IPS DF 6.9 (cell line): ENCODE measurements at places on chromosomes 13 and 19.

- H3K4me1 ChIP-seq: peaks cover 6% of the 10 kb centered on the region
- no peaks in the 10 kb centered on the region for H3K36me3 ChIP-seq
- H3K27me3 ChIP-seq: peaks cover 2% of the 10 kb centered on the region; the same call in 1 of the 2 replicates
- H3K27ac ChIP-seq: no peak overlapping the region
Observed at GRCh38 chr13:39350461-39350881, 252.5 kb downstream of the LHFPL6 start.

GRCh38 chr19:47309608-47310007 lies at the start of gene C5AR1:
Gene C5AR1, plus strand, starts transcription at chr19:47309861. Its CDS starts 35 bp downstream, at chr19:47309896.
- no peak for DNase-seq
- H3K36me3 ChIP-seq: no peaks in the 10 kb centered on the region
- no peaks in the 10 kb centered on the region for H3K4me1 ChIP-seq
- no peak within 1 kb of the TSS for H3K4me3 ChIP-seq

GRCh38 chr19:11355160-11356073 lies at the start of gene PLPPR2:
Gene PLPPR2, plus strand, starts transcription at chr19:11355432. Its CDS starts 2,242 bp downstream, at chr19:11357674.
- no peaks in the 10 kb centered on the region for H3K36me3 ChIP-seq
- H3K27ac ChIP-seq: no peak within 1 kb of the TSS
- peaks cover 4% of the 10 kb centered on the region; the same call in 1 of the 2 replicates for H3K4me1 ChIP-seq
- H3K4me3 ChIP-seq: peak within 1 kb of the TSS; percentile 49; the same call in 1 of the 2 replicates
- H3K27me3 ChIP-seq: no peaks in the 10 kb centered on the region

- no peak overlapping the region for H3K4me3 ChIP-seq
- no peak for DNase-seq
- H3K27me3 ChIP-seq: peaks cover 31% of the 10 kb centered on the region
- H3K27ac ChIP-seq: no peak overlapping the region
- H3K36me3 ChIP-seq: no peaks in the 10 kb centered on the region
Observed at GRCh38 chr13:97000295-97000925, 6.1 kb upstream of the OXGR1 start.

DNA sequence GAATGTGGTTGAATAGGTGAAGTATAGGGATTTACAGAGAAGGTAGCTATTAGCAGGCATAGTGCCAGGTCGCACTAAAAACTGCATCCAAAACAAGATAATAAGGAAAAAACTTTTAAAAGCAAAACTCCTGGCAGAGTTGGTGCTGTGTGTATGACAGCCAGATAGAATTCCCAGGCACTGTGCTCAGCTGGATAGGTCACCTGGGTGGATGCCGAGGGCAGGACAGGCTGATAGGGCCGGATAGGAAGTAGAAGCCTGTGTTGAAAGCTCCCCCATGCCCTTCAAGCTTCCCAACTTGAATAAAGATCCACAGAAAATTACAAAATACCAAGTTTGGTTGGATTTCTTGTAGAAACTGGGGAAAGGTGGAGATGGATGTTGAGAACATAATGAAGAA lies 48.9 kb upstream of the TDRD3 start:
- H3K27me3 ChIP-seq: no peaks in the 10 kb centered on the region
- no peak overlapping the region for H3K27ac ChIP-seq
- DNase-seq: no peak
- H3K4me3 ChIP-seq: no peak overlapping the region
- H3K4me1 ChIP-seq: no peaks in the 10 kb centered on the region

GRCh38 chr13:29593605-29594297 lies 1.7 kb downstream of the SLC7A1 start:
- no peaks in the 10 kb centered on the region for H3K27me3 ChIP-seq
- no peaks in the 10 kb centered on the region for H3K36me3 ChIP-seq
- DNase-seq: no peak
- H3K4me3 ChIP-seq: peak overlapping the region; percentile 91; the same call in 1 of the 2 replicates
- H3K4me1 ChIP-seq: peaks cover 1% of the 10 kb centered on the region

DNA sequence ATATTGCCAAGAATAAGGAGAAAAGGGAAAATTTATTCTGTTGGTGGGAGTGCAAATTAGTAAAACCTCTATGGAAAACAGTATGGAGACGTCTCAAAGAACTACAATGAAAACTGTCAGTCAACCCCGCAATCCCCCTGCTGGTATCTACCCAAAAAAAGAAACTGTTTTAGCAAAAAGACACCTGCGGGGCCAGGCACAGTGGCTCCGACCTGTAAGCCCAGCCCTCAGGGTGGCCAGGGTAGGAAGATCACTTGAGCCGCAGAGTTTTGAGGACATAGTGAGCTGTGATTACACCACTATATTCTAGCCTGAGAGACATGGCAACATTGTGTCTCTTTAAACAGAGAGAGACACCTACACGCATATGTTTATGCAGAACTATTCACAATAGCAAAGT lies 37.5 kb upstream of the SLITRK1 start:
- no peaks in the 10 kb centered on the region; the same call in 1 of the 2 replicates for H3K4me1 ChIP-seq
- H3K27me3 ChIP-seq: no peaks in the 10 kb centered on the region
- DNase-seq: no peak
- no peak overlapping the region for H3K27ac ChIP-seq
- no peak overlapping the region for H3K4me3 ChIP-seq
- H3K36me3 ChIP-seq: no peaks in the 10 kb centered on the region
